ENCODE measurements at places on chromosomes 7 and 10.

DNA sequence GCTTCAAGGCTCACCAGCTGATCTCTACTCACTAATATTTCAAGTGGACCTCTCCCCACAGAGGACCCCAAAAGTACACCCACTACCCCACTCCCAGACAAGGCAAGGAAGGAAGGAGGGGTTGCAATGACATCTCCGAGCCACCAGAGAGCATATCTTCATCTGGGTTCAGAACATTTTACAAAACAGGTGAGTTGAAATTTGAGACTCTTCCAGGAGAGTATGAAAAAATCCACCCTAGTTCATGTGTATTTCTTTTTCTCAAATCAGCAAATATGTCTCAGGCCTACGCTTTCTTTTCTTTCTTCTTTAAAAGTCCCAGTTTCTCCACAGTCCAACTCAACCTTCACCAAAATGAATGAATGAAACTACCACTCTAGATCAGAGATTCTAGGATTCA, 61.9 kb downstream of the SGMS1 start:
- H3K27me3 ChIP-seq: no peaks in the 10 kb centered on the region
- DNase-seq: no peak
- H3K4me3 ChIP-seq: no peak overlapping the region
- H3K27ac ChIP-seq: no peak overlapping the region
- H3K4me1 ChIP-seq: no peaks in the 10 kb centered on the region
- no peaks in the 10 kb centered on the region for H3K36me3 ChIP-seq

- no peak overlapping the region for H3K4me3 ChIP-seq
- H3K27ac ChIP-seq: no peak overlapping the region
- no peak for DNase-seq
- H3K27me3 ChIP-seq: no peaks in the 10 kb centered on the region
- H3K36me3 ChIP-seq: no peaks in the 10 kb centered on the region
Measured at GRCh38 chr10:130961506-130962239, 349.8 kb downstream of the TCERG1L start.

GRCh38 chr10:24008164-24009091, 200.5 kb upstream of the KIAA1217 start:
- no peaks in the 10 kb centered on the region for H3K4me1 ChIP-seq
- H3K4me3 ChIP-seq: no peak overlapping the region
- H3K27ac ChIP-seq: no peak overlapping the region
- no peaks in the 10 kb centered on the region for H3K27me3 ChIP-seq

GRCh38 chr10:9175200-9175599, 1120.7 kb downstream of the GATA3 start:
- peaks cover 11% of the 10 kb centered on the region for H3K4me1 ChIP-seq
- no peak for DNase-seq
- peaks cover 6% of the 10 kb centered on the region for H3K27me3 ChIP-seq
- no peak overlapping the region for H3K4me3 ChIP-seq
- H3K36me3 ChIP-seq: no peaks in the 10 kb centered on the region

- no peak overlapping the region for H3K4me3 ChIP-seq
- no peaks in the 10 kb centered on the region for H3K36me3 ChIP-seq
- no peak for DNase-seq
- no peaks in the 10 kb centered on the region for H3K4me1 ChIP-seq
- no peak overlapping the region for H3K27ac ChIP-seq
- H3K27me3 ChIP-seq: no peaks in the 10 kb centered on the region
Measured at GRCh38 chr10:83212632-83213334, 926.5 kb upstream of the GHITM start.

- H3K4me1 ChIP-seq: peaks cover 3% of the 10 kb centered on the region
- H3K27me3 ChIP-seq: peaks cover 46% of the 10 kb centered on the region
- no peak for DNase-seq
- H3K27ac ChIP-seq: no peak overlapping the region
Measured at GRCh38 chr7:26856176-26856985, 8.0 kb downstream of the SKAP2 start.

- DNase-seq: no peak
- no peak overlapping the region for H3K27ac ChIP-seq
- H3K27me3 ChIP-seq: no peaks in the 10 kb centered on the region
- no peak overlapping the region for H3K4me3 ChIP-seq
Measured at GRCh38 chr10:127408733-127409132, 140.4 kb upstream of the NPS start.

DNA sequence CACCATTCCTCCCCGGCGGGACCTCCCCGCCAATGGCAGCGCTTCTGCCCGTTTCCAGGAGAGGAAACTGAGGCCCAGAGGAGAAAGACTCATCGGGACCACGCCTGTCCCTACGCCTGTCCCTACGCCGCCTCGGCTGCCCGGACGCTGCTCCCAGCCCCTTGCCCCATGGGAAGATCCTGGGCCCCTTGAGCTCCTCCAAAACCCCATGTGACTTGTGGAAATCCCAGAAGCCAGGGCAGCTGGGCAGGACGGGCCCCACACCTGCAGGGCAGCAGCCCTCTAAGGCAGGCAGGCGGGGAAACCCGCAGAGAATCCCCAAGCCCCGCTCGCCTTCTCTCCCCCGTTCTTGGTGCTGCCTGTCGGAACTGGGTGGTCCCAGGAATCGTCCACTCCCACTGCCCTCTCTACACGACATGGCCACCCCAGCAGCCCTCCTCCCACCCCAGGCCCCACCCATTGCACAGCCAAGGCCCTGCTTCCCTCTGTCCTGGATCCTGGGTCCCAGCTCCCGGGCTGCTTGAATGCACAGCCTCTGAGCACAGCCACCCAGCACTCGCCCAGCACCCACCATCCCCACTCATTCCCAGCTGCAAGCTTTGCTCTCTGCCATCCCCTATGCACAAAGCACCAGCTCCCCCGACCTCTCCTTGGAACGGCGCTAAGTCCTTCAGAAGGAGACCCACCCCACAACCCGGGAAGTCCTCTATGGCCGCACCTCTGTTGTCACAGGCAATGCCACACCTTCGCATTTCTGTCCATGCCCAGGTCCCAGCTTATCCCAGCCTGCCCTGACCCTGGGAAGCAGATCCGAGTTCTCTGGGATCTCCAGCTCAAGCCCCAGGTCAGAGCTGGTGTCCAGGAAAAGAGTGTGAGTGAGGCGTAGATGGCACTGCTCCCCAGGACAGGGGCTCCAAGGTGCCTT, 50.6 kb downstream of the SLC29A4 start:
- peaks cover 17% of the 10 kb centered on the region for H3K4me1 ChIP-seq
- peaks cover 3% of the 10 kb centered on the region for H3K27me3 ChIP-seq
- DNase-seq: no peak
- H3K36me3 ChIP-seq: peaks cover 61% of the 10 kb centered on the region
- no peak overlapping the region for H3K27ac ChIP-seq

GRCh38 chr7:134782121-134782623, 2.7 kb downstream of the CALD1 start:
- H3K36me3 ChIP-seq: no peaks in the 10 kb centered on the region
- no peak for DNase-seq
- peaks cover 7% of the 10 kb centered on the region for H3K27me3 ChIP-seq
- H3K4me3 ChIP-seq: no peak overlapping the region
- no peak overlapping the region for H3K27ac ChIP-seq

GRCh38 chr10:49649294-49649693, 30.2 kb upstream of the C10orf53 start:
- H3K27ac ChIP-seq: no peak overlapping the region
- H3K4me1 ChIP-seq: peaks cover 18% of the 10 kb centered on the region
- no peak overlapping the region for H3K4me3 ChIP-seq
- peak; percentile 62 for DNase-seq
- H3K27me3 ChIP-seq: peaks cover 2% of the 10 kb centered on the region

- H3K27ac ChIP-seq: no peak overlapping the region
- H3K36me3 ChIP-seq: no peaks in the 10 kb centered on the region
- no peak overlapping the region for H3K4me3 ChIP-seq
- H3K27me3 ChIP-seq: peaks cover 14% of the 10 kb centered on the region
- H3K4me1 ChIP-seq: peaks cover 2% of the 10 kb centered on the region
Measured at GRCh38 chr10:26950934-26951333, 90.2 kb upstream of the ABI1 start.

- peaks cover 75% of the 10 kb centered on the region for H3K4me1 ChIP-seq
- peak overlapping the region; percentile 99 for H3K4me3 ChIP-seq
- peaks cover 79% of the 10 kb centered on the region for H3K36me3 ChIP-seq
- no peak for DNase-seq
Measured at GRCh38 chr7:44981035-44981706, 2.4 kb upstream of the MYO1G start.

DNA sequence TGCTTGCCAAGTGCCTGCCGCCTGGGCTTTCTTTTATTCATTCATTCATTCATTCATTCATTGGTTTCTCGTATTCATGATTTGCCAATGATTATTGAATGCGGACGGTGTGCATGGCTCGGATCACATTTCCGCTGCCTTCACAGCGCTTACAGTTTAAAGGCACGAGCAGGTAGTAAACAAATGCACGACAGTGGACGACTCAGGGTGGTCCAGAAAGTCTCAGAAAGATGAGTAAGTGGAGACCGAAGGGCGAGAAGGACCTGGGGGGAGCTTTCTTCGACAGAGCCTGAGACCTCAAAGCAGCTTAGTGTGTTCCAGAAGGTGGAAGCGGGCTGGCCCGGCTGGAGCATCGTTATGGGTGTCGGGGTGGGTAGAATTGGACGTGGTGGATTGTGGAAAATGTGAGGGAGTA, 506 bp downstream of the MCM10 start:
- peak; percentile 39 for DNase-seq
- H3K4me3 ChIP-seq: peak overlapping the region; percentile 88
- no peaks in the 10 kb centered on the region for H3K27me3 ChIP-seq
- peaks cover 34% of the 10 kb centered on the region for H3K36me3 ChIP-seq
- peak overlapping the region; percentile 33 for H3K27ac ChIP-seq
- peaks cover 48% of the 10 kb centered on the region for H3K4me1 ChIP-seq

GRCh38 chr7:130365088-130365487, 15.2 kb upstream of the CPA1 start:
- no peaks in the 10 kb centered on the region for H3K36me3 ChIP-seq
- no peak for DNase-seq

GRCh38 chr7:18654709-18655108, 159.2 kb downstream of the HDAC9 start:
- H3K4me1 ChIP-seq: no peaks in the 10 kb centered on the region
- peaks cover 3% of the 10 kb centered on the region for H3K36me3 ChIP-seq
- no peaks in the 10 kb centered on the region for H3K27me3 ChIP-seq
- H3K4me3 ChIP-seq: no peak overlapping the region

DNA sequence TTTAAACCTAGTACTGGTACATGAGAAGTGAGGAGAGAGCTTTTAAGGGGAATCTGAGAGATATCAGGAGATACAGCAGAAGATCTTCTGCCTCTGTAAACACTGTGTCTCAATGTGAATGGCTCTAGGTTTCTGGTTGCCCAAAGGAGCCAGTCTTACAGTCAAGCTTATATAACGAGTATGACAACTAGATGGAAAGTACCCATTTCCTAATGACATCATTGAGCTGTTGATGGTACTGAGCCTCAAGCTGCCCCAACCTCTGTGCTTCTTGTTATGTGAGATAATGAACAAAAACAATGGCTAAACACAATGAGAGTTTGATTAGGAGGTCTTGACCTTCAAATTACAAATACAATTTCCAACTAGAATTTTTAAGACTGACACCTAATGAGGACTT, 451.5 kb downstream of the SORCS1 start:
- H3K27ac ChIP-seq: no peak overlapping the region
- H3K27me3 ChIP-seq: no peaks in the 10 kb centered on the region
- DNase-seq: no peak
- H3K4me1 ChIP-seq: no peaks in the 10 kb centered on the region
- H3K4me3 ChIP-seq: no peak overlapping the region

- H3K36me3 ChIP-seq: no peaks in the 10 kb centered on the region
- no peak overlapping the region for H3K4me3 ChIP-seq
- DNase-seq: no peak
- H3K4me1 ChIP-seq: no peaks in the 10 kb centered on the region
- no peaks in the 10 kb centered on the region for H3K27me3 ChIP-seq
Measured at GRCh38 chr7:12759151-12759550, 71.7 kb downstream of the ARL4A start.

- H3K4me3 ChIP-seq: no peak overlapping the region
- no peaks in the 10 kb centered on the region for H3K4me1 ChIP-seq
- no peak overlapping the region for H3K27ac ChIP-seq
- peaks cover 15% of the 10 kb centered on the region for H3K27me3 ChIP-seq
- no peak for DNase-seq
- H3K36me3 ChIP-seq: no peaks in the 10 kb centered on the region
Measured at GRCh38 chr7:44288811-44289340, 36.5 kb downstream of the CAMK2B start.

- H3K27ac ChIP-seq: no peak overlapping the region
- H3K36me3 ChIP-seq: peaks cover 24% of the 10 kb centered on the region
- H3K4me3 ChIP-seq: no peak overlapping the region
- H3K27me3 ChIP-seq: peaks cover 4% of the 10 kb centered on the region
- H3K4me1 ChIP-seq: peaks cover 47% of the 10 kb centered on the region
Measured at GRCh38 chr10:95242581-95243317, 48.1 kb downstream of the PDLIM1 start.

- no peak for DNase-seq
- peaks cover 10% of the 10 kb centered on the region for H3K36me3 ChIP-seq
- peaks cover 11% of the 10 kb centered on the region for H3K4me1 ChIP-seq
- no peak overlapping the region for H3K4me3 ChIP-seq
- no peaks in the 10 kb centered on the region for H3K27me3 ChIP-seq
Measured at GRCh38 chr10:21750424-21750823, 216.4 kb downstream of the MLLT10 start.

DNA sequence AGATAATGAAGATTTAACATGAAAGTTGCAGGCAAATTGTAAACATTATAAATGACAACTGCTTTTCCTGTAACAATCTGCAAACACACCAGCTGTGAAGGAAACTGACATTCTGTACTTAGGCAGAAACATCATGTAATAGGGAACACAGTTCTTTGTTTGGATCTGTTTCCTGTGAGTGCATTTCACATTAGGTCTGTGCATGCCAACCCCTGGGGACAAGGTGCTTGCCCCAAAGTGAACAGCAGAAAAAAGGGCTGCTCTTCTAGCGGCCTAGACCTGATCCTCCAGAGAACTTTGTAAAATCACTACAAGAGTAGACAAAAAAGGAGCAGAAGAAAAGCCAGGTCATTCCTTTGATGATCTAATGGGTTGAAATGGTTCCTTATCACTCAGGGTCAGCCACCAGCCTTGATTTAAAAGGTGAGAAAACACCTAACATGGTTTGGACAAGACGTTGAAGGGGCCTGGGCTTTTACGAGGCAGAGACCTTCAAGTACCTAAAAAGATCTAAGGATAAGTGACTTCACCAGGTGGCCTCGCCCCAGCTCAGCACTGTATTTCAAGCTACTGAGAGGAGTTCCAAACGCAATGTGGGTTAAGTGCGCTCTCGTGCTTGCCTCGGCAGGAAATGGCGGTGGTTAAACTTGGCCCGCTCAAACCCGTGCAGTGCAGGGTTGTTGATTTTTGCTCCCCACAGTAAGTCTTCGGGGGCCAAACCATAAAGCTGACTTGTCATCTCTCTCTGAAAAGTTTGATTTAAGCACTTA, 249.7 kb downstream of the CREB5 start:
- no peak overlapping the region for H3K4me3 ChIP-seq
- DNase-seq: no peak
- H3K27ac ChIP-seq: no peak overlapping the region
- no peaks in the 10 kb centered on the region for H3K27me3 ChIP-seq

GRCh38 chr7:5450549-5451327, 27.1 kb upstream of the TNRC18 start:
- no peak overlapping the region for H3K4me3 ChIP-seq
- no peaks in the 10 kb centered on the region for H3K36me3 ChIP-seq
- peak; percentile 27 for DNase-seq
- no peaks in the 10 kb centered on the region for H3K4me1 ChIP-seq

GRCh38 chr7:87000344-87000743, 59.1 kb downstream of the ELAPOR2 start:
- no peaks in the 10 kb centered on the region for H3K36me3 ChIP-seq
- H3K4me1 ChIP-seq: no peaks in the 10 kb centered on the region
- H3K4me3 ChIP-seq: no peak overlapping the region
- DNase-seq: no peak

- H3K4me1 ChIP-seq: peaks cover 15% of the 10 kb centered on the region
- H3K27me3 ChIP-seq: peaks cover 25% of the 10 kb centered on the region
- H3K4me3 ChIP-seq: peak overlapping the region; percentile 78
- no peaks in the 10 kb centered on the region for H3K36me3 ChIP-seq
- peak; percentile 55 for DNase-seq
Measured at GRCh38 chr7:101814081-101814990, 3.1 kb upstream of the CUX1 start.

Data from activated CD4-positive, alpha-beta memory T cell treated with anti-CD3 and anti-CD28 coated beads, Interleukin-2, amount 10 ng/mL, durations not matched to agents 7 days and 5 days (primary cell).